Naive thymus-derived CD8-positive, alpha-beta T cell (primary cell): ENCODE measurements at places on chromosomes 5 and 9. TPM values are rescaled to one million over a fixed set of nuclear protein-coding genes. Genes with fewer than 3 reads are reported as not detected.

The FOXD4 gene
- not detected for total RNA-seq

The HAVCR1 gene
- 30.2 TPM for total RNA-seq

The FSTL4 gene
- total RNA-seq = 1.6 TPM

The ARHGEF37 gene
- not detected for total RNA-seq

The IGIP gene
- total RNA-seq = 11.6 TPM

The FAT2 gene
- not detected for total RNA-seq

The TTC16 gene
- total RNA-seq = 7.2 TPM

The SEMA4D gene
- total RNA-seq = 565 TPM
